Kasumi-1 (cell line): ENCODE measurements at places on chromosomes 12 and 14.

DNA sequence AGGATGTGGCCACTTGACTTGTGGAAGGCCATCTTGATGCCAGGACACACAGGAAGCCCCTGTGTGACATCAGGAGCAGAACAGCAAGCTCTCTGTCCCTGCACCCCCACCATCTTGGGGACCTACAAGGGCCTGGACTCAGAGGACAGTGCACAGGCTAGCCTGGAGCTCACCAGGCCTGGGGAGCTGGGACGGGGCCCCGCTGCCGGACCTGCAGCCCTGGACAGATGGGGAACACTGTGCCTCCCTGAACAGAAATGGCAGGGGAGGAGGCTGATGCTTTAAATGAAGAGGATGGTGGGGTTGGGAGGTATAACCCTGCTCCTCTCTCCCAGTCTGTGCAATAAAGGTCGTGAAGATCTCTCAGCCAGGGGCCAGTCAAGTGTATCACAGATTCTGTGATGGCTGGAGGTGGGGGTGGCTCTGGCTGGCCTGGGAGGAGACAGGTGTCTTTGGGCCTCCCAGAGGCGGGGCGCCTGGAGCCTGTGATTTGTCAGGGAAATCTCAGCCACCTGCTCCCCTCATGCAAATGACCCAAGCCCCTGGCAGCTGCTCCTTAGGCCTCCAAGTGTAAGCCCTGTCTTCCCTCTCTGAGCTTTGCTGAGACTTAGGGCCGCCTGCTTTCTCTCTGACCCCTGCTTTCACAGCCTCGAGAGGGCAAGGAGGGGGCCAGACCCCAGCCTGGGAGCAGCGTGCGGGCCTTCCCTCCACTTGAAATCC, 1.1 kb upstream of the GNB3 start:
- no peak for DNase-seq

DNA sequence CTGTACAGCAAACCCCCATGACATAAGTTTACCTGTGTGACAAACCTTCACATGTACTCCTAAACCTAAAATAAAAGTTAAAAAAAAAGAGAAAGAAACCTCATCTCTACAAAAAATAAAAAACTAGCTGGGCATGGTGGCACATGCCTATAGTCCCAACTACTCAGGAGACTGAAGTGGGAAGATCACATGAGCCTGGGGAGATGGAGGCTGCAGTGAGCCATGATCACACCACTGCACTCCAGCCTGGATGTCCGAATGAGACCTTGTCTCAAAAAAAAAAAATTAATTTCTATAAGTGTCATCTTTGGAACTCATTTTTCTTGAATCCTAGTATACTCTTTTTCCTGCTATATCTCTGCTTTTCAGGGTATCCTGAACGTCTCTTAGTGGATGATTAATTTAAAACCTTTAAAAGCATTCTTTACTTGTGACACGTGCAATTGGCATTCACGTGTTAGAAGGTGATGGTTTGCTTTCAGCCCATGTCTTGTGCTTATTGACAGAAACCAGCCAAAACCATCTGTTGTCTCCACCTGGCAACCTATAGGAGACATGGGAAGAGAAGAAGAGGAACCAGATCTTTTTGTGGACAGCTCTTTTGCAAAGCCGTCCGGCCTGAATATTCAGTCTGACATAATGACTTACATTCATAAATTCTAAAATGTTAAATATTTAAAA, 30.6 kb upstream of the PPFIBP1 start:
- DNase-seq = no peak

- no peak for DNase-seq
These were observed 790.6 kb downstream of the DIO2 start for GRCh38 chr14:79420725-79421124.

DNA sequence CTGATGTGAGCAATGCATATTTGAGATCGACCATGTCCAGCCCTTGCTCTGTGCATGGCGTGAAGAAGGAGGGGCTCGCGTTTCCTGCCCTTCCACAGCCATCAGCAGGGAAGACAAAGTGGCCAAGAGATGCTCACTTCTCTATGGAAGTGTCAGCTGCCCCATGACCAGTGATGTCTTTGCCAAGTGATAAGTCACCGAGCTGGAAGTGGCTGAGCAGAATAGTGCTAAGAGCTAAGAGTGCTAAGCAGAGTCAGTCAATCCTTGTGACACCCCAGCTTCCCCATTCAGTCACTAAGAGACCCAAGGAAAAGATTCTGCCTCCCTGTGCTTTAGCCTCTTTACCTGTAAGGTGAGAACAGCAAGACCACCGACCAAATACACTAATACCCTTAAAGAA, 50.5 kb upstream of the CEP83 start:
- no peak for DNase-seq

- no peak for DNase-seq
These were observed 73.3 kb downstream of the CEP128 start for GRCh38 chr14:80868260-80868659.

DNA sequence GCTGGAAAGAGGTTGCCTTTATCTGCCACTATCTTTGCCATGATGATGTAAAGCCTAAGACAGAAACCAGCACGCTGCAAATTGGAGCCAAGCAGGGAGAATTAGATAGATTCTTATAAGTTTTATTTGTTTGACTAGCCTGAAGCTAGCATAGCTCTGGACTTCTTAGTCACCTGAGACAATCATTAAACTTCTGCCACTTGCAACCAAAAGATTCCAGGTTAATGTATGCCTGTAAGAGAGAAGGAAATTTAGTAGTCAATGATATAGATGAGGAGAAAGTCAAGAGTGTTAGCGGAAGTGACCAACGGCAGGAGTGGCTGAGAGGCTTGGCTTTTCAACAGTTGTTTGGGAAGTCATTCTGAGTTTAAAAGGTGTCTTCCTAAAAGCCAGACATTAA, 1106.6 kb downstream of the VRK1 start:
- DNase-seq = no peak

- DNase-seq = no peak
These were observed 65.8 kb upstream of the SLC8A3 start for GRCh38 chr14:70254476-70254961.

GRCh38 chr12:9404469-9405260, 196.5 kb upstream of the PZP start:
- no peak for DNase-seq

GRCh38 chr14:71645656-71646055, 286.6 kb upstream of the RGS6 start:
- DNase-seq = no peak
